Forelimb muscle (tissue), 1 donor: ENCODE measurements at places on chromosomes 4 and X. TPM values are rescaled to one million over a fixed set of nuclear protein-coding genes. Genes with fewer than 3 reads are reported as not detected.

DNA sequence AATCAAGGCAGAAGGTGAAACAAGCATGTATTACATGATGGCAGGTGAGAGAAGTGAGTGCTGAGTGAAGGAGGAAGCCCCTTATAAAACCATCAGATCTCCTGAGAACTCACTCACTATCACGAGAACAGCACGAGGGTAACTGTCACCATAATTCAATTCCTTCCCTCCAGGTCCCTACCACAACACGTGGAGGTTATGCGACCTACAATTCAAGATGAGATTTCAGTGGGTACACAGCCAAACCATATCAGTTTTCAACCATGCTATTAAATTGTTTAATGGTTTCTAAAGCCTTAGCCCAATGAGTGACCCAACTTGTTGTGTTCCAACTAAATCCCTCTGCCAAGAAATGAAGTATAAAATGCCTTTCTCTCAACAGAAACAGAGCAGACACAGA is 519.8 kb downstream of the GBA3 start:
- no peak for DNase-seq

DNA sequence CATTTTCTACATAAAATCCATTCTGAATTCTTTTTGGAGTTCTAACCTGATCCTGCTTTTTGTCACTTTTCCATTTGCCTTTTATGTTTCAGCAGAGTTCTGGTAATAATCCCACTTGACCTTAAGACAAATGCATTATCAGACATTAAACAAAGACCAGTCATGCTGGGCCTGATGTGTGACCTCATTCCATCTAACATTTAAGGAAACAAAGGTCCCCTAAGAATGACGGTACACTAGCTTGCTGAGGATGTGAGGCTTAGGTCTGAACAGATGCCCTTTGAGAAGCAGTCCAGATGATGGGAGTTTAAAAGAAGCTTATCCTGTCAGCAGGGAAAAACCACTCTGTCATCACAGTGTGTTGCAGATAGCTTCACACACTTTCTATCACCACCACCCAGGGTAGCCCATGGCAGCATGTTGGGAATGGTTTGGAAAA is 38.1 kb upstream of the PDE5A start:
- no peak for DNase-seq

DNA sequence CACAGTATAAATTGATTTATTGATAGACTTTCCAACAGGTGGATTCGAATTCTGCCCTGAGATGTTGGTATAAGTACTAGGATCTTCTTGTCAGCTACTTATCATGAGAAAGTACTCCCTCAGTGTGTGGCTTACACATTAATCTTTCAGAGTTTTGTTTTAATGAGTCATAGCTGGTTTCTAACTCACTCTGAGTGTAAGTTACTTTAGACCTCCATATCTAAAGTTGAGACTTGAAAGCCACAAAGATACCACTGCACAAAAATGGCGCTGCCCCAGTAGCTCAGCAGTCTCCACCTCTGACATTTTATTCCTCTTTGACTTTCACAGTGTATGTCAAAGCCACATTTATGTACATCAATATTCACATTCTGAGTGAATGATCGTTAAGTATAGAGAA is 318.5 kb downstream of the ARAP2 start:
- no peak for DNase-seq

DNA sequence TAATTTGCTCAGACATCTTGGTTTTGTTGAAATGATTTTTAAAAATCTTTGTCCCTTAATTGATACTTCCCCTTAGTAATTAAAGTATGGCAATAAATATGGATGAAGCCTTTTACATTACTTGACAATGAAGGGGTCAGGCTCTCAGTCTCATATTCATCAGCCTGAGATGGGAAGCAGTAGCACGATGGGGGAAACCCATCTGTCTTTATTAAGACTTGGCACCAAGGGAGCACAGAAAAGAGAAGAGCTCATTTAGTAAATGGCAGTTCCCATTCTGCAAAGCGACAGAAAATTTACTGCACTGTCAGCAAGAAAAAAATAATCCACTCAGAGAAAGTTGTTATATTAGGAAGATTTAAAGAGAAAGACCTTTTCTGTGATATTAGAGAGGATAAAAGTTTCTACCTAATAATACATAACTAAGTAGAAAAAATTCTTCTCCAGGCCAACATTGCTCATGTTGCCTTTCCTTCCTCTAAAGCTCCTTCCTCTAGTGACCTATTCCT is 7.9 kb upstream of the SERTM2 start:
- no peak for DNase-seq

DNA sequence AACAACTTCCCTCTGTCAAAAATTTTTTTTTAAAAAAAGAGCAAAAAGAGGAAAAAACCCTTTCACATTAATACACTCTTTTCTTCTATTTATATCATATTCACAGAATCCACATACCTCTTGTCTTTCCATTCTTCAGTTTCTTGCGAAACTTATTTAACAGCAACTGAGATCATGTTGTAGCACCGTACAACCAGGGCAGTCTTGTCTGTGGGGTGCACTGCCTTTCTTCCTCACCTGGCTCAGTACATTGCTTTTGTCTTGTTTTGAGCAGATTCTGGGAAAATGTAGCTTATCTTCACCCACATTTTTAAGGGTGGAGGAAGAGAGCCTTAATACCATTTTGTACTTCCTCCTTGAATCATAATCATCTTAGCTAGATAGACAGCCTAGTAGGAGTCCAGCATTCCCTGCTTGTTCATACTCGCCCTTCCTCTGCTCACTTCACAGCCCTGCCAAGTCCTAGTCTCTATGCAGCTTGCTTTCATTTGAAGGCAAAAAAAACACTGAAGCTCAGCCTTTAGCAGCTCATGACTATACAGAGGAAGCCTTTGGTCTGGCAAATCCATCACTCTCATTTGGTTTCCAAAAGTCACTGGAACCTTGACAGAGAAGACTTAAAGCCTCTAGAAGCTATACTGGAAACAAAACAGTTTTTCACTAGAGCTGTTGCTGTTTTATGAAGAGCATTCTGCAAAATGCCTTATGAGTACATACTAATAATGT is 140.6 kb upstream of the BANK1 start:
- peak; percentile 54 for DNase-seq

DNA sequence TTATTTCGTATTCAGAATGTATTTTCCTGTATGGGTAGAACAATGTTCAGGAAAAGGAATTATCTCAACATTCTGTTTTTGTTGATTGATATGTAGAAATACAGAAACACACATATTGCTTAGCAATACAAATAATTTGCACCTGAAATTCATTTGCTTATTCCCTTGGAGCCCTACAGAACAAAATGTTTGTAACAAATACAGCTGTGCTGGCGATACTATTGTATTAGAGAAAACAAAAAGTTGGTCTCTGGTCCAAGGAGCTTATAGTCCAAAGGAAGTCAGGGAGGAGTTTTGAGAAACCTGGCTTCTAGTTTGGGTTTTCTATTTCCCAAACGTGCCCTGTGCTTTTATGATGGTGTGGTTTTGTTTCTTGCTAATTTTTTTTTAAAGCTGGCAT is 37.8 kb upstream of the CAPN6 start:
- DNase-seq: peak; percentile 62

DNA sequence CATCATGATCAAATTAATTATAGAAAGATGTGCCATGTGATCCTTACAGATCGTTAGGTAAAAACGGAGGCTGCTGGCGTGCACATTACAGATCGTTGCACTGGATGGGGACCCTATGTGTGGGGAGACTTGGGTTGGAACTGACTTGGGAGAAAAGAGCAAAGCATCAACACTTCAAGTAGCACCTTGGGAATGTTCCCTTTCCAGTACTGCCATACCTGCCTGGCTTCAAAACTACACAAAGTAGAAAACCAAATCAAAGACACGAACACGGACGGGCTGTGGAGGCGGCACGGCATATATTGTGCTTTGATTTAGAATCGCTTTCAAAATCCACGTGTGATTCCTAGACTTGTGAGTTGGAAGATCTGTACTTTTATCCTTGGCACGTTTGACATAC is 898 bp downstream of the CMC4 start:
- no peak for DNase-seq

DNA sequence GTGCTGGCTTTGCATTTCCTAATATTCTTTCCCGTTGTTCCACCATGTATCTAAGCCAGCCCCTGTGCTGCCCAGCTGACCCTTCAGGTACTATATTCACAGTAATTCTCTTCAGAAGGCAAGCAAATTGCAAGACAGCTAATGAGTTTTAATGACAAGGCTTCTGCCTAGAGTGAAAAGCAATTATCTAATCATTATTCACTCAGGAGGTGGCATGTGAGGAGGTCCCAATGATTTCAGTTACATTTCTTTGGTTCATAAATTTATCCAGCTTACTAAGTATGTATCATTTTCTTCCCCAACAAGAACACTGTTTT is 123.0 kb downstream of the RASGEF1B start:
- no peak for DNase-seq

DNA sequence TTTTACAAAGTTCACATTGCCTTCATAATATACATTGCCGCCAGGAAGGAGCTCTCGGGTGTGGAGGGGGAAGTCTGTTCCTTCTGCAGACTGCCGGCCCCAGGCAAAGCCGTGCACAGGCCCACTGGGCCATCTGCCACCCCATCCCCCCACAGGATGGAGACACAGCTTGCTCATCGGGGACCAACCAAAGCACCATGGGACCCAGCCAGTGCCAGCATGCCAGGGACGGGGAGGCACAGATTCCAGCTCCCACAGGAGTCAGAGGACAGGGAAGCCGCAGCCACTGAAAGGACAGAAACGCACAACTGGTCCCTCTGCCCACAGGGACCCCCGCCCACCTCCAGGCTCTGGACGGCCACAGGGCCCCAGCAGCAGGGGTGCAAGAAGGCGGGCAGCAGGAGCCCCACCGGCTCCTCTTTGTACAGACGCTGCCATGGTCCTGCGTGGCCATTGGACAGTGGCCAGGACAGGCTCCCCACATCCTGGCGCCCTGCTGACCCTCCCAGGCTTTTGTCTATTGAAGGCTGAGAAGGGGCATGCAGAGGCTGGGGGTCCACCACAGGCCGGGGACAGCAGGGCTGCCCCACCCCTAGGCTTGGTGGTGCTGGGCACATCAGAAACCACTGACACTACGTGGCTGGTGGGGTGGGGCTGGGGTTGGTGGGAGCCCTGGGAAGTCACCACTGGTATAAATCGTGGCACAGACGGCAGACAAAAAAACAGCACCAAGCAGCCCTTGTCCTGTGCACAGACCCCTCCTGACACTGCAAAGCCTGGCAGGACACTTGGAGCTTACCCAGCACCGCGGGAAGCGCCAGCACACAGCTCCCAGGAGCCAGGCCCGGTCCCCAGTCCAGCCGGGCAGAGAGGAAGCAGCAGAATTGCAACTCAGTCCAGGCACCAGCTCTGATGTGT is 89.0 kb downstream of the FAM53A start:
- no peak for DNase-seq

DNA sequence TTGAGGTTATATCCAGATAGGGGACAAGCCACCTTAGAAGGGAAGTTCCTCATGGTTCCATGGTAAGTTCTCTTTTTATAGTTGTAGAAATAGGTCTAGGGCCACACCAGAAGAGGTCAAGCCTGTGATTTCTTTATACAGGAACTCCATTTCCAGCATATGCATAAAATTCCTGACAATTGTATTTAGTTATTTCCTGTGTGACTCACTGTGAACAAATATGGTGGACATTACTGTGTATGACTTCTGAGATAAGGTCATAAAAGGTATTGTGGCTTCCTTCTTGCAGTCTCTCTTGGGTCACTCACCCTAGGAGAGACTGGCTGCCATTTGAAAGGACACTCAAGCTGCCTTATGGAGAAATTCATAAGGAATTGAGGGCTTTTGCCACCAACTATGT is 2.2 kb upstream of the C4orf36 start:
- no peak for DNase-seq

Gene CT45A5
- 0.89 TPM for polyA plus RNA-seq

Gene GC
- polyA plus RNA-seq: not detected

Gene HGFAC
- polyA plus RNA-seq: 1.3 TPM

Gene TXK
- 0.48 TPM for polyA plus RNA-seq
